ENCODE measurements at places on chromosomes 2 and 18. TPM values are rescaled to one million over a fixed set of nuclear protein-coding genes. Genes with fewer than 3 reads are reported as not detected.

The DAW1 gene
- 2.4 TPM for total RNA-seq

The HNMT gene
- total RNA-seq, result 0.96 TPM

The FZD7 gene
- total RNA-seq, result 6.2 TPM

The ITGA4 gene
- 1.6 TPM for total RNA-seq

The CASP10 gene
- 2.0 TPM for total RNA-seq

The SERPINB11 gene
- 0.17 TPM for total RNA-seq

The FAM124B gene
- total RNA-seq, result not detected

The KLHL41 gene
- 0.17 TPM for total RNA-seq

The PDE11A gene
- 0.67 TPM for total RNA-seq

The RNU2-63P gene
- total RNA-seq, result not detected
